Smooth muscle cell of the brain vasculature (primary cell): ENCODE measurements at places on chromosomes 1 and 21.

GRCh38 chr1:239031310-239031709, 355.1 kb upstream of the CHRM3 start:
- no peak for DNase-seq

DNA sequence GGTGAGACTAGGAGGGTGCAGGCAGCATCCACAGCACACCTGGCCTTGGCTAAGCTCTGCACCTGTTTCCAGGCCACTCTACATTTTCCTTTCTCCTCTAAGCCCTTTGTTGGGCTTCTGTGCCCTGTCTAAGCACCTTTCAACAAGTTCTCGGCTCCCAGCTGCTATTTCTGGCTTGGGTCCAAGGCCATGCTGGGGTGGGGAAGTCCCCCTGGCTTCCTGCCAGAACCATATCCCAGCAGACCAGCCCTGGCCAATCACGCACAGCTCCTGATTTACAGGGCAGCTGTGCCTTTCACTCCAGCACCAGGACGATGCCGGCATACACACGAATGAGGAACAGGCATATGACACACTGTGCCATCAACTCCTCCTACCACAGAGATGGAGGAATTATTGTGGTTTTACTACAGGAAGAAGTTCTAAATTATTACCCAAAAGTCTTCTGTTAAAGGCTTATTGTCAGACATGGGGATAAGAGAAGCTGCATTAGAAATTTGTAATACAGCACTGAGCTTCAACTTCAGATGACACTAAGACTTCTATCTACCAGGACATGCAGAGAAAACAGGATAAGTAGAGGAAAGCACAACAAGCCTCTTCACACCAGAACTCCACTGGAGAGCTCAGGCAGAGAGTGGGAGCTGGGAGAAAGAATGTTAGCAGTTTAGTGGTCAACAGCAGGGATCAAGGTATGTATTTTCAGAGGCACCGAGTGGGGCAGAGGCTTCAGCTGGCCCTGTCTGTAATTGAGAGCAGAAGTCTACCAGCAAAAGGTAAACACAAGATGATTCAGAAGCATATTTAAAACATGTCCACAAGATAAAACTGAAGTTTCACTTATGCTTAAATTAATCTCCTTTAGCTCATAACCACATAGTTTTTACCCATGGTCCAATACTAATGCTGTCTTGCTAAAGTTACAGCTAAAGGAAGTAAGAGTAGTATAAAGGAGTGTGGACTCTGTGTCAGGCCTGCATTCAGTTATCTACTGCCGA, 37.4 kb downstream of the TRIT1 start:
- DNase-seq = peak; percentile 73

DNA sequence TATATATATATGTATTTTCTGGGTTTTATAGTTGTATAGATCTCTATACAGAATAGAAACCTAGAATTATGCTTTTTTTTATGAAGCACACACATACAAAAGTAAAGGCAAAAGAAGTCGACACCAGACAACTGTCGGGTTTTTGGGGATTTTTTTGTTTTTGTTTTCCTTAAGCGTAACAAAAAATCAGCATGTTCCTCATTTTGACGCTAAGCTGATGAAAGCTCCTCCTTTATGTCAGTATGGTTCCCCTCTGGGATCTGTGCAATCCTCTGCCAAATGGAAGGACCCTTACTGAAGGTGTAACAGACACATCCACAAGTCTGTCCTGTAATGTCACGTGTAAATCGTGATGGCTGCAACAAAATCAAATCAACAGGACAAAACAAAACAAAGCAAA, 226.2 kb downstream of the RHOU start:
- DNase-seq = no peak

- no peak for DNase-seq
Observed at GRCh38 chr21:45034556-45035476, 39.6 kb upstream of the ADARB1 start.

- no peak for DNase-seq
Observed at GRCh38 chr1:243821177-243821680, 28.8 kb downstream of the AKT3 start.

GRCh38 chr1:232917053-232917452, 33.4 kb upstream of the NTPCR start:
- no peak for DNase-seq

DNA sequence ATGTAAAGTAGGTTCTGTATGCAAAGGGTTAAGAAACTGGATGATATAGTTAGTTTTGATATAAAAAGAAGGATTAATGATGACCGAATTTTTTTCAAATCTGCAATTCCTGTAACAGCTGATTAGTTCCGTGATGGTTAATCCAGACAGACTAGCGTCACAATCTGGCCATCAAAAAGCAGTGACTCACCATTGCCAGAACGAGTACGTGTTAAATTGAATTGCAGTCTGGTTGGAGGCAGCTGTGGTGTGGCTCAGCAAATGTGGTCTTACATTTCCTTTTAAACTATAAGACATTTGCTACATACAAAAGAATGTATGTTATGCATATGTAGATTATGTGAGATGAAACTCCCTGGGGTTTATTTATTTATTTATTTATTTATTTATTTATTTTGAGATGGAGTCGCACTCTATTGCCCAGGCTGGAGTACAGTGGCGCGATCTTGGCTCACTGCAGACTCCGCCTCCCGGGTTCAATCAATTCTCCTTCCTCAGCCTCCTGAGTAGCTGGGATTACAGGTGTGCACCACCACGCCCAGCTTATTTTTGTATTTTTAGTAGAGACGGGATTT, 139.8 kb downstream of the RYR2 start:
- no peak for DNase-seq

DNA sequence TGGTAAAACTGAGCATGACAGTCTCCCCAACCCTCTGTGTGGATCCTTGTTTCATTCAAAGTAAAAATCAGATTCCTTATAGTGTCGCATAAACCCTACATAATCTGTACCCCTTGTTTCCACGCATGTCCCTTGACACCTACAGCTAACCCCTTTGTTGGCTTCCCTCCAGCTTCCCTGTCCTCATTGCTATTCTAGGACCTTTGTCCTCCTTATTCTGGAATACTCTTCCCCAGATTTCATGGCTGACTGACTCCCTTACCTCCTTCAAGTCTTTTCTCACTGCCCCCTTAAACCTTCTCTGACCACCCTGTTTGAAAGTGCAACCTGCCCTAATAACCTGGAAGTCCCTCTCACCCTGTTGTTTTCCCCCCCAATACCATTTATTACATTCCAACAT, 4.0 kb downstream of the RNF11 start:
- no peak for DNase-seq

GRCh38 chr1:53735261-53735660, 3.7 kb downstream of the GLIS1 start:
- no peak for DNase-seq

GRCh38 chr1:143720087-143721023, 251.4 kb downstream of the FAM72C start:
- no peak for DNase-seq

- DNase-seq = no peak
Observed at GRCh38 chr1:219927298-219927955, 930 bp downstream of the SLC30A10 start.

DNA sequence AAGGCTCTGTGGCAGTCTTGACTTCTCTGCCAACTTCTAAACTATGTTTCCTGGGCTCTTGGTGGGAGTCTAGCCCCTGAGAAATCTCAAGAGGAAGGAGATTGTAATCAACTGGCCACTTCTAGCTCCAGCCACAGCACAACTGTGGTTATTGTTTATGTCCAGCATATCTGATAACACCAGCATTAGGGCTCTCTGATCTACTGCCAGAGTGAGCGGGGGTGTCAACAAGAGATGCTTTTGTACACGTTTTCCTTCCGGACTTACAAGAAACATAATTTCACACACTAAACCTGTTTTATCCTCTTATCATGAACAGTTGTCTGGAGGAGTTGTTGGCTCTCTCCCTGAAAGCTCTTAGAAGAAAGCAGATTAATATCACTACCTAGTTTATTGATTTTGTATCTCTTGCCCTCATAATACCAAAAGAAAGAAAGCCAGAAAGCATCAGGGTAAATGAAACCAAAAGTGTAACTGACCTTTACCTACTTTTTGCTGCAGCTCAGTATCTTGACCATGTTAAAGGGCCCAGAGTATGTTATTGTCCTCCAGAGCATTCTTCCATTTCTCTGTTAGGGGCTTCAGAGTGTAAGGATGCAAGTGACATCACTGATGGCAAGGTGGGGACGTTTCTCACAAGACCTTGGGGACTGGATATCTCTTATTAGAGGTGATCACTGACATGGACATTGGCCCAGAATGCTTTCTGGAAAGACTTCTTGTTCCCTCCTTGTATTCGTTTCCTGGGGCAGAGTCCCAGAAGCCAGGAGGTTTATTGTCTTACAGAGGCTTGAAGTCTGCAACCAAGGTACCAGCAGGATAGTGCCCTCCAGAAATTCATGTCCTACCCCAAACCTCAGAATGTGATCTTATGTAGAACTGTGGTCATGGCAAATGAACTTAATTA, 9.6 kb upstream of the SH2D1B start:
- no peak for DNase-seq

DNA sequence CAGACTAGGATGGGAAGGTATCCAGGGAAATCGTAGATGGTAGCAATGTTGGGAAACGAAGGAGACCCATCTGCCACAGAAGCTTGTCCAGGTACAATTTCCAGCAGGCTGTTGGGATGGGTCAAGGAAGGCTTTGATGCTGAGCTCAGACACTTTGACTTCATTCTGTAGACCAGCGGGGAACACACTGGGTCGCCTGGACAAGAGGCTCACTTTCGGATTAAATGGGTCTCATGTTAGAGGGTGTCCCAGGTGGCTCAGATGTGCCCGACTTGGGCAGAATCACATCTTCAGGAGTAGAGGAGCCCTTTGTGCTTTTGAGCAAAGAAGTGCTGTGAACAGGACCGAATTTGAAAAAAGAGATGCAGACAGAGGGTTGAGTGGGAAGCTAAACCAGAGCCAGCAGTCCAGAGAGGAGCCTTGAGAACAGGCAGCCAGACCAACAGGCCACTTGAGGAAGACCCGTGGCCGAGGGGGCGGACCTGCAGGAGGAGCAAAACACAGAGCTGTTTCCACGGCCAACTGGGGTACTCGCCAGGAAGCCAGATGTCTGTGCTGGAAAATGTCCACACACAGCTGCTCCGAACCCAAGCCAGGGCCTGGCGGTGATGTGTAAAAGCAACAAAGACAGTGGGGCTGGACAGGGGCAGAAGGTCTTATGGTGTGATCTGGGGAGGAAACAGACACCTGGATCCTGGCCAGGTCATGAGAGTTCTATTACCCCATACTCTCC, 146.9 kb downstream of the AJAP1 start:
- DNase-seq = no peak

DNA sequence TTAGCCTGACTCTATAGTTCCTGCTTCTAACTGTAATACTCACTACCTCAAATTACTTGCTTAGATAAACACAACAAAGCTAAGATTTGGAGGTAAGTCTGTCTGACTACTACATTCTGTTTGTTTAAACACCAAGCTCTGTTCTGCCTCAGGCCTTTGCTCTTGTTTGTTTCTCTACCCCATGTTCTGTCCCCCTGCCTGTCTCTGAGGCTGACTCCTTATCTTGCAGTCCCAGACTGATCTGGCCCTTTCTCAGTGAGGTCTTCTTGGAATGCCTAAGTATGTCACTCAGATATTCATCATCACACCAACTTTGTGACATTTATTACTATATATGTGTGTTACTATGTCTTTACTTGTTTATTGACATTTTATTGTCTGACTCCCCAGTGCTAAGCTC, 425.5 kb downstream of the LMO4 start:
- no peak for DNase-seq

DNA sequence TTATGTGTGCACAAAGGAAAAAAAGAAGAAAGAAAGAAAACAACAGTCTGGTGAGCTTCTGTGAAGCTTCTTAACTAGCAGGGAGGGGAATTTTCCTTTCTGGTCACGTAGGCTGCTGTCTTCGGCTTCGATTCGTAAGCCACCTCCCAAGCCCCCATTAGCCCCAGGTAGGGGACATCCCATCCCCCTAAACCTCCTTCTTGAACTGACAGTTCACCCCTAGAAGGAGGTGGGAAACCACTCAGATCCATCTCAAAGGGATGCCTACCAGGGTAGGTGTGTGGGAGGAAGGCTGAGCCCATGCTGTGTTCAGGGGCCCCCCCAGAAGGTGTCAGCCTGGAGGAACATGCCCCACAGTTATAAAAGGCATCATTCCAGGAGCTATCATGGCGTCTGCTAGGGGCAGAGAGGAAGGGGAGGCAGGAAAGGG, 25.8 kb downstream of the CD247 start:
- no peak for DNase-seq

DNA sequence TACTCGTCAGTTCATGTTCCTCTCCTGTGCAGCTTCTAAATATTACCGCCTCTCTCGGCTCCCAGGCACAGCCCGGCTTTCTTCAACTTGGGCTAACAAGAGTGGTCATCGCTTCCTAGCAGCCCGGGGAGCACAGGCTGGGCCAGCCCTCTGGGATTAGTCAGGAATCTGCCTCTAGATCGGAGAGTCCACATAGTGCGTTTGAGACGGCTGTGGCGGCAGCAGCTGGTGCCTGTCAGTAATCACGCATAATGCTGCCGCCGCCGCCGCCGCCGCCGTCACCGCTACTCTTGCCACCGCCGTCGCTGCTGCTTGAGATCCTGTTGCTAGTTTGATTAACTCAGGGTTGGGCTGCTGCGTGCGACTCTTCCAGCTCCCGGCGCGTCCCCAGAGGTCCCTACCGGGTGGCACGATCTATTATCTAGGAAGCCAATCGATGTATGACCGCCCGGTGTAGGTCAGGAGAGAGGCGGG, at the start of gene RXRG:
RXRG (minus strand) TSS at position 230 of the 474 bp plus-strand sequence. CDS start 233 bp downstream, outside the sequence.
- no peak for DNase-seq

DNA sequence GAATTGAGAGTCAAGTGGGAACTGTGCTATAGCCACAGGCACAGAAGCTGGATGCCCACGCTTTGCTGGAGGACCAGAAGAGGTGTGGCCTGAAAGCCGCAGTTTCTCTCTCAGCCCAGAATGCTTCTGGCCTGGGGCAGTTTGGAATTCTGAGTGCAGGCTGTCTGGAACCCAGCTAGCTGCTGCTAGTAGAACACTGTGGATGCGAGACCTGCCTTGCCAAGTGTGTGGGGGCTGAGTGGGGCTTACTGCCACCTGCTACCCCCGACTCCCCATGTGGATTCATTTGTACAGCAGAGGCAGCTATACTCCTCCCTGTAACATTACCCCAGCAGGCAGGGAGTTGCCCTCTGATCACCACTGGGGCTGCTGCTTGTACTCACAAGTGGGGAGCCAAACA, 12.2 kb downstream of the ADAMTS1 start:
- no peak for DNase-seq

GRCh38 chr1:230892018-230892491, 23.7 kb upstream of the C1orf198 start:
- DNase-seq = no peak
